ENCODE measurements at places on chromosomes 6 and 20.

DNA sequence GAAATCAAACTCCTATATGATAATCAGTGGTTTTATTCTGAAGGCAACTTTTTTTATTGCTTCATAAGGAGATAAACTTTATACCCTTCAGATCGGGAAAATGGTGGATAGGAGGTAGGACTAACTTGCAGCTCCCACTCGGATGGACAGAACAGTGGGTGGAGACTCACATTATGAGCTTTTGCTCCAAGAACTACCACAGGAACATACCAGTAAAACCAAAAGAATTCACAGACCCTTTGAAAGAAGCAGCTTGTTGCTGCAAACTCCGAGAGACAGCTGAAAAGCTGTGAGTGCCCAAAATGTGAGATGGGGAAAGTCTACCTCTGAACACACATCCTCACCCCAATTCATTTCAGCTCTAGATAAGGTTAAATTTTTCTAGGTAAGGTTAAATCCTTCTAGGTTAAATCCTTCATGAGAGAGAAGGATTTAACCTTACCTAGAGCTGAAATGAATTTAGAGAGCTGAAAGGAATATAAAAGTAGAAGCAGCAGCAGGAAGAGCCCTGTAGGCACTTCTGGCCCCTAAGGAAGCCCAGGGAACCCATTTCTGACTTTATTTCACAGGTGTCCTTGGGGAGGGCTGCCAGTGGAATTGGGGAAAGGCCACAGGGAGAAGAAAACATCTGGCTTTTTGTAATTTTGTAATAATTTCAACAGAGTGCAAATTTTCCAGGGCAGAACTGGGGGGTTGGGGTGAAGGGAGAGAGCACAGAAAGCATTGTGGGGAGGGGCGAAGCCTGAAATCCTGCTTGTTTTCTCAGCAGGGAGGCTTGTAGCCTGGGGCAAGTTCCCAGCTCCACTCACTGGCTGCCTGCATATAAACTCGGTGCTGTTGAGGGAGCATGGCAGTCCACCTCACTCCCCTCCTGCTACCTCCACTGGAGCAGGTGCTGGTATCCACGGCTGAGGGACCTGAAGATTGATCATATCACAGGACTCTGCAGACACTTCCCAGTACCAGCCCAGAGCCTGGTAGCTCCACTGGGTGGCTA lies 65.9 kb upstream of the HCRTR2 start:
- DNase-seq = peak; percentile 59

DNA sequence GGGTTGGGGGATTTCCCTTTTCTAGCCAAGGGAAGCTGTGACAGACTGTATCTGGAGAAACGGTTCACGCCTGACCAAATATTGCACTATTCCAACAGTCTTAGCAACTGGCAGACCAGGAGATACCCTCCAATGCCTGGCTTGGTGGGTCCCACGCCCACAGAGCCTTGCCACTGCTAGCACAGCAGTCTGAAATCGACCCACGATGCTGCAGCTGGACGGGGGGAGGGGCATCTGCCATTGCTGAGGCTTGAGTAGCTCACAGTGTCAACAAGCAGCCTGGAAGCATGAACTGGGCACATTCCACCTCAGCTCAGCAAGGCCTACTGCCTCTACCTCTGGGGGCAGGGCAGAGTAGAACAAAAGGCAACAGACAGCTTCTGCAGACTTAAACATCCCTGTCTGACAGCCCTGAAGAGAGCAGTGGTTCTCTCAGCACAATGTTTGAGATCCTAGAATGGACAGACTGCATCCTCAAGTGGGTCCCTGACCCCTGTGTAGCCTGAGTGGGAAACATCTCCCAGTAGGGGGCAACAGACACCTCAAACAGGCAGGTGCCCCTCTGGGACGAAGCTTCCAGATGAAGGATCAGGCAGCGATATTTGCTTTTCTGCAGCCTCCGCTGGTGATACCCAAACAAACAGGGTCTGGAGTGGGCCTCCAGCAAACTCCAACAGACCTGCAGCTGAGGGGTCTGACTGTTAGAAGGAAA lies 89.9 kb upstream of the ECI2 start:
- DNase-seq = no peak

DNA sequence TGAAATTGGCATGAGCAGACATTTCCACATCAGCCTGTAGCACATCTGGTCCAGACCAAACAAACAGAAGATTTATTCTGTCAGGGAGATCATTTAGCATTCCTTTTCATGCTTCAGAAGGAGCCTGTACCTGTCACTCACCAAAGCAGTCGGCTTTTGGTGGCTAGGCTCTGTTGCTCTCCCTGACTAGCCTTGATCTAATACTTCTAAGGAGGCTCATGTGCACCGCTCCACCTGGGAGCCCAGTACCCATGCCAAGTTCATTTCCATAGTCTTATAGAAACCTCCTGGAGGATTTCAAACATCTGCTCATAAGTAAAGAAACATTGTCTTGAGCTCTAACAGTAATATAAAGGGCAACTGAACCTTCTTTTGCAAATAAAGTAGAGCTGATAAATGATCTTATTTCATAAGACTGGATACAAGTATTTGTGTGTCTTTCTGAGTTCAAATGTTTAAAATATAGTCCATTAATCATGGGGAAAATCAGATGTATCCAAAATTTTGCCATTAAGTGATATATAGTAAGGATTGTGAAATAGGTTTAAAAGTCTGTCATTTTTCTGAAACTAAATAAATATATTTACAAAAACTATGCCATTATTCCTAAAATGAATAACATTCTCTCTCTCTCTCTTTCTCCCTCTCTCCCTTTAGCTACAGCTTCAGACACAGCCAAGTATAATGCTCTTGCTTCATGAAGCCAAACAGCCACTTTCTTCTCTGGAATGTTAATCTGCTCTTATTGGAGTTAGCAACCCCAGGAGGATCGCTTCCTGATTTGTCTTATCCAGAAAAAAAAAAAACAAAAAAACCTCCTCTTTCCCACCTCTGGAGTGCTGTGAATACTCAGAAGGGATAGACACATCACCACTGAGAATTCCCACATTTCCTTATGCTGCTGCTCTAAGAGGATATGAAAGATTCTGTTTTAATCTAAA lies 192.7 kb upstream of the TFAP2D start:
- DNase-seq = no peak

DNA sequence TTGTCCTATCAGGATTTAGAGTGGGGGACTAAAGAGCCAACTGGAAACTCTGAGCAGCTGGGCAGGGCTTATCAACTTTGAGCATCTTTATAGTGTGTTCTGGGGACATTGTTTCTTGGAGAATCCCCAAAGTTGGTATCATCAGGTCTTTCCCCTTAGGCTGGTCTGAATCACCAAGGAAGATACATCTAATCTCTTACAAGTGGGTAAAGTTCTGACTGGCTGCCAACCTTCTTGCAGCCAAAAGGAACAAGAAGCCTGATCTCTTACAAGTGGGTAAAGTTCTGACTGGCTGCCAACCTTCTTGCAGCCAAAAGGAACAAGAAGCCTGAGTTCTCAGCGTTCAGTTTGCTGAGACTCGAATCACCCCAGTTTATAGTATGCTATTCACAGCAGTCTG lies 1.6 kb upstream of the MED23 start:
- DNase-seq = no peak

GRCh38 chr6:33724102-33725023 lies 12.9 kb upstream of the UQCC2 start:
- DNase-seq = no peak

GRCh38 chr6:160269023-160269521 lies 10.5 kb upstream of the SLC22A2 start:
- DNase-seq = no peak

GRCh38 chr6:88866856-88867255 lies 96.6 kb downstream of the RNGTT start:
- DNase-seq = no peak

DNA sequence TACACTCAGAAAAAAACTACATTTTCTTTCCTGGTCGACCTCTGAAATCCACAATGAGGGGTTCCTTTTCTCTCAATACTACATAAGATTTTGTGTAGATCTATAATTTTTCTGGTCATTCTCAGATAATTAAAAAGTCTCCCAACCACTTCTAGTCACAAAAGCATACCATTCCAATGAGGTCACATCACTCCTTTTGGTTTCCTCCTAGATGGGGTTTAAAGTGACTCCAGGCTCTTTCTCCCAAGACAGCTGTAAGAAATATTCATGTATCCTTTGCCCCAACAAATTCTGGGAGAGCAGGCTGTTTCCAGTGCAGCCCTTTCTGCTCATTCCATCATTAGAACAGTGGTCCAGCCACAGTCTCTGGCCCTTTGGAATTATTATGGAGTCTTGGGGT lies 43.1 kb upstream of the BEND6 start:
- no peak for DNase-seq

- no peak for DNase-seq
These were observed 41.1 kb upstream of the PRDM1 start for GRCh38 chr6:106045077-106045476.

All from NCI-H1417 (cell line).